ENCODE measurements at places on chromosomes 3 and 15.

- no peak for DNase-seq
Observed at GRCh38 chr15:89400116-89400781, 65.6 kb upstream of the POLG start.

DNA sequence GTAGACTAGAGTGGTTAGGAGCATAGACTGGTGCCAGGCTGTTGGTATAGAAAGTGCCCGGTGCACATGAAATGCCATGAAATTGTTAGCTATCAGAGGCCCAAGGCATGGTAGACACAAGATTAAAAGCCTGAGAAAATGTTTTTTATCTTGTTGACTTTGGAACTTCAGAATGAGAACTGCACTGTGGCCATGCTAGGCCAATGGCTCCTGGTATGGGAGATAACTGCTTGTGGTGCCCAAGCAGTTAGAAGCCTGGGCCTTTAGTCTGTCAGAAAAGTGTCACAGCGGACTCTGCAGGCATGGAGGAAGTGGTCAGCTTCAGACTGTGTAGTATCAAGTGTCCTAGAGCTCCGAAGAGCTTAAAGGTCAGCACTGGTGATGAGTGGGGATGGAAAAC lies 11.9 kb downstream of the FYCO1 start:
- DNase-seq: no peak

DNA sequence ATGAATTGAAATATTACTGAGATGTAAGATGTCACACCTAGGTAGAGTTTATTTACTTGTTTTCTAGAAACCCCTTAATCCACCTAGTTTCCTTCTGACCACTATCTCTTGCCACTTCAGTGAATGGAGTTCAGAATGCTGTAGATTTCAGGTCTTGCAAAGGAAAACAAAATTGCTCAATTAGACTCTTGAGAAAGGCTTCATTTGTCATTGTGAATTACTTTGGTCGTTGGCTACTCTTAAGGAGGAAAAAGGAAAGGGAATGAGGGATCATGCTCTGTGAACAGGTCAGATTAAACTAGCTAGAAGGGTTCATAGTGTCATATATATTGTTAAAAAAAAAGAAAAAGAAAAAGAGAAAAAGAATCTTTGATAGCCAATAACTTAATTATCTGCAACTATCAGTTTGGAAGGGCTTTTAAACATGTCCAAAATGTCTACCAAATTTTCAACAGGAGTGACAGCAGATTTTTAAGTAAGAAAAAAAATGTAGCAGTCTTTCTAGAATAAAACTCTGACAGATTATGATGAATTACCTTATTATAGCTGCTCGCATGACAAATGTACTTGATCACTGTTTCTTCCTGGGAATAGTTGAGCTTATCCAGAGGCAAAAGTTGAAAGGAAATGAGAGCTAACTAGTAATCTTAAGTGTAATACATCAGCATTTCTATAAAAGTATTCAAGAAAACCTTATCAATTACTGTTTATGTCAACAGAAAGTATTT lies 543.5 kb downstream of the CADM2 start:
- no peak for DNase-seq

DNA sequence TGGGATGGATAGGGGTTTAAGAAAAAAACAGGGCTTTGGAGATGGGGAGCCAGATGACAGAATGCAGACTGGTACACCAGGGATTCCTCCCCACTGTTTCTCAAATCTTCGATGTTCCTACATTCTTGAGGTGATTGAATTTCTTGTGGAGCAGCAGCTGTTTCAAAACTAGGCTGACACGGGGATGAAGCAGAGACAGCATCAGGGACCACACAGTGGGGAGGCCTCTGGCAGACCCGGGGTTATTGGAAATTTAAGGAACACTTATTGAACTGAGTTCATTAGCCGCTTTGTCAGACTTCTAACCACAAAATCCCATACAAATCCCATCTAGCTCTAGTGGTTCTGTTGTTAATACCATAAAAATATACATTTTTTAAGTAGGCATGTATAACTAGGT lies 621.4 kb upstream of the GBE1 start:
- DNase-seq: no peak

- no peak for DNase-seq
Observed at GRCh38 chr15:78605201-78605600, 15.6 kb downstream of the CHRNA3 start.
